ENCODE measurements at places on chromosomes 1 and 21.
A peak's percentile ranks its signal among the peaks of the same experiment; 100 is the strongest.

GRCh38 chr1:151710187-151710840, 6.3 kb downstream of the CELF3 start:
- no peak for DNase-seq

DNA sequence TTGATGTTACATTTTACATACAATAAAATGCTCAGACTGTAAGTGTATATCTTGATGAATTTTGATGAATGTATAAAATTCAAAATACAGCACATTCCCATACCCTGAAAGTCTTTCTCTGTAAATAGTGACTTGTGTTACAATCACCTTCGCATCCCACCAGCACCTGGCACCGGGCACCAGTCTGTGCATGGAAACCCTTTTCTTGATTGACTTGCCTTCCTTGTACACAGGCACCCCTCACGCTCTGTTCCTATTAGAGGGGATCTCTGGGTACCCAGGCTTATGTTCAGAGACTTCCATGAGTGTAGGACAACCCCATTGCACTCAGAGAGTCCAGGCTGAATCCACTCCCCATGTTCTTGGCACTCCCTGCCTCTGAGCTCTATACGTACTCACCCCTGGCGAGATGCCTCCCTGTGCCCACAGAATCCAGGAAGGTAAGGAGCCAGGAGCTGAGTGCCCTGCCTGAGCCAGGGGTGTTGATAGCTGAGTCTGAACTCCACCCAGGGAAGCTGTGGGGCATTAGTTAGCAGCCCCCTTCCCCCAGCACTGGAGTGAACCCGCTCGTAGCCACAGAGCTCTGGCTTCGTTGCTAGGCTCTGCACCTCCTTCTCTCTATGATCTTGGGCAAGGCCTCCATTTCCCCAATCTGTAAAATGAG, 22.5 kb upstream of the PKP1 start:
- no peak for DNase-seq

DNA sequence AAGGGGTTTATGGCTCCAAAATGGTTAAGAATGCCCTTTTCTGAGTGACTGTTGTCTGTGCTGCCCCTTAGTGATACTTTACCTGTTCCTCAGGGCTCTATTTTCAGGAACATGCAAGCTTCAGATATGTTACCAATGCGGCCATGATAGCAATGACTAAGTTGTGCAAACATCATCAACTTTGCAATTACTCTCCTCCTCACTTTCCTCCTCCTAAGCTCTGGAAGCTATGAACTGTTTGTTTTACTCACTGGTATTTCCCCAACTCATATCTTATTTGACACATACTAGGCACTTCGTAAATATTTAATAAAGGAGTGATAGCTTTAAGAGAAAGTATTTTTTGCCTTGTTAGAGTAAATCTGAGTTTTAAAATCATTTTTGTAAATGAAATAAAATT, 53.8 kb downstream of the RWDD3 start:
- no peak for DNase-seq

DNA sequence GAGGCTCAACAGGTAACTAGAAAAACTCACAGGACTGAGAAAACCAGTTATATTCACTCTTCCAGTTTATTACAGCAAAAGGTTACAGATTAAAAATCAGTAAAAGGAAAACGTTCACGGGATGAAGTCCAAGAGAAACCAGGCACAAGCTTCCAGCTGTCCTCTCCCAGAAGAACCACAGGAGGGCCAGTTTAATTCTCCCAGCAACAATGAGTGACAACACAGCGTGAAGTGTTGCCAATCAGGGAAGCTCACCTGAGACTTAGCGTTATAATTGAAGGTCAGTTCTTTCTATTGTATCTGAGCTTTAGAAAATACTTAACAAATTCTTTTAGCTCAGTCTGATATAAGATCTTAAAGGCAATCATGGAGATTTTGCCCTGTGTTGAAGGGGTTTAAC, 65.2 kb upstream of the TNR start:
- DNase-seq: no peak

- DNase-seq: no peak
Observed at GRCh38 chr21:23876925-23877558, 1730.2 kb downstream of the MRPL39 start.

DNA sequence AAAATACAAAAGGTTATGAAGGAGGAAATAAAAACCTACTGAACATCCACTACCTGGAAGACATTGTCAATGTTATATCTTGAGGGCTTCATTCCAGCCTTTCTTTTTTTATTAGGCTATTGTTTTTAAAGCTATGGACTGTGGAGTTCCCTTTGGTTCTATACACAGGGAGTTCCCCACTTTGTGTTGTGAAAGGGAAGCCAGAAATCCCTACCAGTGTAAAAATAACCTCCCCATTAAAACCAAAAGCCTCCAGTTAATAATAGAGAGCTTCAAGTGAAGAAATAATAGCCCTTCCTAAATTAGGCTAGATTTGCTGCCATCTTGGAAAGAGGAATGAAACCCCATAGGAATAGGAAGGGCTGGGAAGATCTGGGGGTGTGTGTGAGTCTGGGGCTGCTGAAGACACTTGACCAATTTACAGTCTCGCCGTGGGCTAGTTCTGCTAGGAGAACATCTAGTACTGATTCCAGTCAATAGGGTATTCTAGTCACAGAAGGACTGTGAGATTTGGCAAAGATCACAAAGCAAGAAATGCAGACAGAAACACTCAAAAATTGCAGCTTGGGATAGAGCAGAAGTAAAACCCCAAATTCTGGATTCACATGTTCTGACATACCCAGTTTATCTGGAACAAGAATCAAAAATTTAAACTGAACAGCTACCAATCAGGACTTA, 32.4 kb upstream of the PTGFRN start:
- no peak for DNase-seq

DNA sequence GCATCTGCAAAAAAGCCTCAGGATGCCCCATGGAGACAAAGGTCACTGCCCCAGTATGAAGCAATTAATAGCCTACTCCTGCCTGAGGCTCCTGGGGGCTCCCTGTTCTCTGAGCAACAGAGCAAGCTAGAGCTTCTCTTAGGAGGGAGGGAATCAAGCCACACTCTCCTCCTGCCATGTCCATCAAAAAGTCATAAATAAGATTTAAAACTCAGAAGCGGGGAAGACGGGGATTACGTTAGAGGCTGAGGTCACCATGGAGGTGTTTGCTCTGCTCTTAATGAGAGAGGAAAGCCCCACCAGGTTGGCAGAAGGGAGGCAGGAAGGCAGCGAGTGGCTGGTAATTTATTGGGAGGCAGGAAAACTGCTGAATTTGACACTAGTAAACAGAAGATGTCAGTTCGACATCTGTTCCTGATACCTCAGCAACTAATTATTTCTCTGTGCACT, 98.4 kb upstream of the TNR start:
- DNase-seq: no peak

- DNase-seq: peak; percentile 35
Observed at GRCh38 chr1:26164036-26164860, 4.5 kb downstream of the C1orf232 start.

DNA sequence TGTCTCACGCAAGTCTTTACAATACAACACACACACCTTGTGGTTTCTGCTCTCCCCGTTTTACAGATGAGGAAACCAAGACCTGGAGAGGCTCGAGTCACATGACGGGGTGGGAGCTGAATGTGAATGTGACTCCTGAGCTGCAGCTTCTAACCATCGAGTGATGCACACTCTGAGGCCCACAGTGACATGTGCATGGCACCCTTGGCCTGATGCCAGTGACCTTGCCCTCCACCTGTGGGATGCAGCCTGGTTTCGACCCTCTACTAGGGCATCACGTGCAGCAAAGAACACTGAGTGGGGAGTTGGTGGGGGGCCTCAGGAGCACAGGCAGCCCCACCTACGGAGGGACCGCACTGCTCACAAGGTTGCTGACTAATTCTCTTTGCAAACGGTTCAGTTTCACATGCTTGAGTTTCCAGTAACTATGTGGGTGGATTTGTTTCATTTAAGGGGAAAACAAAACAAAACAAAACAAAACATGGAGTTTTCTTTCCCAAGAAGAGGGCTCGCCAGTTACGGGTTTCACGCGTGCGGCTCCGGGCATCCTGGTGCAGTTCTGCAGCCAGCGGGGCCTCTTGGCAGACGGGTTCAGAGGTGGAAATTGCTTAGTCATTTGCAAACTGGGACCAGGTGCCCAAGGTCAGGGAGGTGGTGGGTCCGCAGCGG, 22.9 kb downstream of the SPSB1 start:
- DNase-seq: no peak

- DNase-seq: no peak
Observed at GRCh38 chr21:42038826-42039425, 28.8 kb upstream of the ZBTB21 start.

DNA sequence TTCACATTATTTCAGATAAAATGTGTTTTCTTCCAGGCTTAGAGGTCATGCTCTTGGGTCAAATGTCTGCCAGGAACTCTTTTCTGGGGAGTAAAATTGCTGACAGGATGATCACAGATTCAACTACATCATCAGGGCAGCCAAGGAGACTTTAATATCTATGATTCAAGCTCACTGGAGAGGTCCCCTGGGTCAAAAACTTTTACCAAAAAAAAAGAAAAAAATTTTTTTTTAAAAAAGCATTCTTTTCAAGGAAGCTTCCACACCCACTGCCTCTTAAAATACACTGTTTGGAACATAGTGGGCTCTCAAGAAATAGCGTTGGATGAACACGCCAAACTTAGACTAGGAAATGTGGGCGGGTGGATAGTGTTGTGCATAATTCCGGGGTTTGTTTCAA, 81.3 kb downstream of the TIAM1 start:
- no peak for DNase-seq

- no peak for DNase-seq
Observed at GRCh38 chr1:66850989-66851388, 49.9 kb upstream of the INSL5 start.

DNA sequence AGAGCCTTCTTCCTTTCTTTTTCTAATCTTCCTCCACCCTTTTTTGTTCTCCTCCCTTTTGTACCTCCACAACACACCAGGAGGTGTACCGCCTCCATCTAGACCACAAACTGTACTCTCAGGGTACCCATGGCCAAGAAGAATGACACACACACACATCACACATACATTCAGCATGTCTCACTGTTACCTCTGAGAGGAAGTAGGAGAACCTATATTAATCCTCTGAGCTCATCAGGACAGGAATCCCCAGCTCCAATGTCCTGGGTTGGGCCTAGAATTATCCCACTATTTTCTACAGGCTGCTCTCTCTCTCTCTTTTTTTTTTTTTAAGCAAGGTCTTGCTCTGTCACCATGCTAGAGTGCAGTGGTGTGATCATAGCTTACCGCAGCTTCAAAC, 36.7 kb downstream of the ATP2B4 start:
- no peak for DNase-seq

GRCh38 chr21:37711836-37712568, 204.3 kb downstream of the KCNJ6 start:
- no peak for DNase-seq

DNA sequence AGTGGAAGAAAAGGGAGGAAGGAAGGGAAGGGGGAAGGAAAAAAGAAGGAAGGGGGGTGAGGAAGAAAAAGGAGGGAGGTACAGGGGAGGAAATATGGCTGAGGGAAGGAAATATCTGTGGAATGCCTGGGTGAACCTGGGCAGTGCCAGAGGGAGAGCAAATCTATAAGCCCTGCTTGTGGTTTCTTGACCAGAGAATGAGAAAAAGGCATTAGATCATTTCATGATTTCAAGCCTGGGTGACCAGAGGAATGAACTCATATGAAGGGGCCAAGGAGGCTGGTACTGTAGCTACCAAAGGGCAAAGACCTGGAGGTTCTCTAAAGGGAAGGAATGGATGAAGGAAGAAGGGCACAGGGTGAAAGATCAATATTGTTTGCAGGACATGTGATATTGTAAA, 31.4 kb downstream of the GNG12 start:
- no peak for DNase-seq

DNA sequence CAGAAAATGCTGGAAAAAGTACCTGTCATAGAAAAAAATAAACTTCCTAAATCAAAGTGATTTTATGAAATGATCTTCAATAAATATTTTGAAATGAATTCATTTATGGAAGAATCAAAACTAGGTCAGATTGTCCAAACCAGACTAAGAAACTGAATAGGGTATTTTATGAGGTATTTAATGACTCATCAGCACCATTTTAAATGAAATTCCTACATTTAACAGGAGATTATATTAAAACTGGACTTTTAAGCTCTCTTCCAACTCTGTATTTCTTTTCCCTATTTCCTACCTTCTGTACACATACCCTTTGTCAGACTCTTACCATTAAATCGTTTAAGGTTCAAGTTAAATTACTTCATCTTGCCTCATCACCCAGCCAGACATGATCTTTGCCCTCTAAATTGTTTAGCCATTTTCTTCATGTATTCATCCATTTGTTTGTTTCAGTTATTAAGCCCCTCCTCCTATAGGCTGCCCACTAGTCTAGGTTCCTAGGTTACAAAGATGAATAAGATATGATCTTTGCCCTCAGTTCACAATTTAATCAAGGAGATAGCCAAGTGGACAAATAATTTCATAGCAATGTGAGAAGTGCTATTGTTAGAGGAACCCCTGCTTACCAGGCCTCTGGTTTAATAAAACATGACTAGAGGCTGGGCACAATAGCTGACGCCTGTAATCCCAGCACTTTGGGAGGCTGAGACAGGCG, 25.0 kb downstream of the TATDN3 start:
- DNase-seq: no peak

- no peak for DNase-seq
Observed at GRCh38 chr1:64065571-64065970, 137.9 kb upstream of the UBE2U start.

DNA sequence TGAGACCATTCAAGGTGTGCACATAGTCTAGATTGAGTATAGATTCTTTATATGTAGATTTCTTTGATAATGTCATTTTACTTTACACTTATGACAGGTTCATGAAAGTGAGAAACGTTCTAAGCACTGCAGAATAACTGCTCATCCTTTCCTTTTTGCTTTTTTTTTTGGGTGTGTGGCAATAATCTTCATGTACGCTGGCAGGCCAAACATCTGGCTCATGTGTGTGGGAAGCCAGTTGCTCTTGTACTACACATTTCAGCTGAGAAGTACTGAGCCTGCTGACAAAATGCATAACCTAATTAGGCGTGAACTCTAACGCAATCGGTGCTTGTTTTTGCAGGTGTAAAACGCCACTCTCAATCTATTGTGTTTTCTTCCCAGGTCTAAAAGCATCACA, 350.8 kb upstream of the KAZN start:
- no peak for DNase-seq

DNA sequence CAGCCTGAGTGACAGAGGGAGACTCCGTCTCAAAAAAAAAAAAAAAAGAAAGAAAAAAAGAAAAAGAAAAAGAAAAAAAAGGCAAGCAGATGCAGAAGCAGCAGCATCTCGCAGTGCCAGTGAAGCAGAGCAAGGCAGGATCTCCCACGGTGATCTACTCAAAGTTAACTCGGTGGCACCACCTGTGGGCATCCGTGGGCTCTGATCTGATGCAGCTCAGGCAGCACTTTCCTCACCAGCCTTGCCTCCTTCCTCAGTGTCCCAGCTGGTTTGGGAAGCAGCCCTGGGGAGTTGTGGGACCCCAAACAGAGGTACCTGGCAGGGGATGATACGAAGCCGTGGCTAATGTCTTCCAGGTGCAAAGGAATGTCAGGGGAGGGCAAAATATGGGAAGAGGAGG, 104.3 kb upstream of the KRTAP19-8 start:
- peak; percentile 14 for DNase-seq
